Glutamatergic neuron (in vitro differentiated cells): ENCODE measurements at places on chromosomes 7 and 10. TPM values are rescaled to one million over a fixed set of nuclear protein-coding genes. Genes with fewer than 3 reads are reported as not detected.

The DNAJB12 gene
- total RNA-seq, result 23.0 TPM

The SNX13 gene
- total RNA-seq, result 29.9 TPM

DNA sequence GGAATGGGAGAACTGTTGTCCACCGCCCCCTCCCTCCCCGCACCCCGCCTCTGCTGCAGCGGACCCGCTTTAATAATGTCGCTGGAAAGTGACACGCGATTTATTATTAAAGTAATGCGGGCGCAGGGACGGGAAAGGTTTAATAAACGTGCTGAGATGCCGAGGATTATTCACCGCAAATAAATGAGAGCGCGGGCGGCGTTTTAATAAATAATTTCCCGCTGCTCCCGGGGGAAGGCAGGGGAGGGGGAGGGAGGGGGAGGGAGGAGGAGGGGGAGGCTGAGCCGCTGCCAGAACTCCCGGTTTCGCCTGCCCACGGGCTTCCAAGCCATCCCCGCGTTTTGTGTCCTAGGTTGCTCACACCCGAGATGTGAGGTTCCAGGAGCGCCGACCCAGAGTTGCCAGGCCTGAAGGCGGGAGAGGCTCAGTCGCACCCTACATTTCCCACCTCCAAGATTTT is 5.1 kb downstream of the KAZALD1 start:
- DNase-seq, result peak; percentile 29

DNA sequence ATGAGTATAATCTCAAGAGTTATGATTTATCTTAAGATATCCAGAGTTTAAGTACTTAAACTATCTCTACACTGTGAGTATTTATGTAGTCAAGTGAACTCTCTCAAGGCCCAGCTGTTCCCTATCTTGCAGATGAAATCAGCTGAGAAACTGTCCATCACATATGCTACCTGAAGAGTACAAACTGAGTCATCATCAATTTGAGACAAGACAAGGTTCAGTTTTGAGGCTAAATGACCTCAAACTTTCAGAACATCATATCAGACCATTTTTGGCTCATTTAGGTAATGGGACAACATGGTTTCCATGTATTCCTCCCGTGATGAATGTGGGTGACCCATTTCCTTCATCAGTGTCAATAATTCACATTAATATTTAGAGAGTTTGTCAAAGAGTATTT is 53.1 kb upstream of the AUTS2 start:
- no peak for DNase-seq

- DNase-seq, result no peak
Measured at GRCh38 chr7:107850643-107851042, 40.3 kb upstream of the DLD start.

DNA sequence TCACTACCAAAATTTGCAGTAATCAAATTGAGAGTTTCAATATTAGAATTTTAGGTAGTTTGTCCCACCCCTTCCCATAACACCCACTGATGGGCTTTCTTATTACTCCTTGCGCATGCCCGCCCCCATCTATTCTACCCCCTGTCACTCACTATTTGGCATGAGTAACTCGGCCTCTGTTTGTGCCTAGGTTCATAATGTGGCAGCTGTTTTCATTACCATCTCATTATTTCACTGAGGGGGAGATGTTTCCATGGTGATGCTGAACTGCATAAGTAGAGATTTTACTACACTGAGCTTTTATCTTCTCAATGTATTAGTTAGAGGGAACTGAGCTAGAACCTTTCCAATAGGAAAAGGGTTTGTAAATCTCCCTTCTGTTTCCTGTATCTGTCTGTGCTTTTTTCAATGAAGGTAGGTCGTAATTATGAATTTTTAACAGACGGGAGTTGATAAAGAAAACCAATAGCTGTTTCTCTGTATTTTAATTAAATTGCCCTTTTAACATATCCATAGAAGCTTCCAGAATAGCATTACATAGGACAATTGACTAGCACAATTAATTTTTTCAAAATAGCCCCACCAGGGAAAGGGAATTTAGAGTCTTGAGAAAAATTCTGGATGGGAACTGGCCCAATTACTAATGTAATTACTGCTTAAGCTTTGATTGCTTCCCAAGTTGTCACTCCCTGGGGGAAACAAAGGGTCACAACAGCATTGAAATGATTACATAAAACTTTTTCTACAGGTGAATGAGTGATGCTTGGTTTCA is 33.4 kb downstream of the PRPS1L1 start:
- no peak for DNase-seq

- no peak for DNase-seq
Measured at GRCh38 chr7:148581624-148582023, 8.9 kb upstream of the C7orf33 start.

DNA sequence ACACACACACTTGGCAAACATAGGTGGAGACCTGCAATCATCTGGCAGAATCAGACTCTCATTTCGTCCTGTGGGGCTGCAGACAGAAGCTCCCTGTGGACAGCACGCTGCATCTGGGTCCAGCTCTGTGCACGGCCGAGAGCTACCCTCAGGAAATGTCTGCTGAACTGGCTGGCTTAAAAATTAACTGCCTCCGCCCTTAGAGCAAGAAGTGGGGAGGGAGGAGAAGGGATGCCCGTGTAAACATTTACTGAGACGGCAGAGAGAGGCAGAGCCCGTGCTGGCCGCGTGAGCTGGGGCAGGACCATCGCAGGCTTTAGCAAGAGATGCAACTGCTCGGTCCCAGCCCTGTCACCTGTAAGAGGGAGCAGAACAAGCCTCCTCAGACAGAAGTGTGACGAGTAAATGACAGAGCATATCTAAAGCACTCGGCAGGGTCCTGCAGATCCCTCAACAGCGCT is 81.8 kb downstream of the TNS3 start:
- no peak for DNase-seq

- DNase-seq, result no peak
Measured at GRCh38 chr7:33705333-33705833, 200.0 kb upstream of the BMPER start.

DNA sequence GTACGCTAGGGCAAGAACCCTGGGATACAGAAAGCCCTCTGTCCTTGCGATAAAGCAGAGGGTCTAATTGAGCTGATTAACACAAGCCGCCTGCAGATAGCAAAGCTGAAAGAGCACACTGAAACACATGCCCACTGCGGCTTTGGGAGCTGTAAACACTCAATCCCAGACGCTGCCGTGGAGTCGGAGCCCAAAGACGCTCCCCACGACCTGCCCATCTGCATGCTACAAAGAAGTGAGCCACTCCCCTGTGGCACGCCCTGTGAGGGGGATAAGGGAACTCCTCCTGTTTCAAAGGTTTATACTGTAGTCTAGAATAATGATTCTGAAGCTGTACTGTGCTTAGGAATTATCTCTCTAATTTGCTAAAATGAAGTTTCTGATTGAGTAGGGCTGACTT is 985.6 kb upstream of the GHITM start:
- DNase-seq, result no peak

GRCh38 chr7:118080947-118081346 is 103.0 kb upstream of the LSM8 start:
- no peak for DNase-seq

DNA sequence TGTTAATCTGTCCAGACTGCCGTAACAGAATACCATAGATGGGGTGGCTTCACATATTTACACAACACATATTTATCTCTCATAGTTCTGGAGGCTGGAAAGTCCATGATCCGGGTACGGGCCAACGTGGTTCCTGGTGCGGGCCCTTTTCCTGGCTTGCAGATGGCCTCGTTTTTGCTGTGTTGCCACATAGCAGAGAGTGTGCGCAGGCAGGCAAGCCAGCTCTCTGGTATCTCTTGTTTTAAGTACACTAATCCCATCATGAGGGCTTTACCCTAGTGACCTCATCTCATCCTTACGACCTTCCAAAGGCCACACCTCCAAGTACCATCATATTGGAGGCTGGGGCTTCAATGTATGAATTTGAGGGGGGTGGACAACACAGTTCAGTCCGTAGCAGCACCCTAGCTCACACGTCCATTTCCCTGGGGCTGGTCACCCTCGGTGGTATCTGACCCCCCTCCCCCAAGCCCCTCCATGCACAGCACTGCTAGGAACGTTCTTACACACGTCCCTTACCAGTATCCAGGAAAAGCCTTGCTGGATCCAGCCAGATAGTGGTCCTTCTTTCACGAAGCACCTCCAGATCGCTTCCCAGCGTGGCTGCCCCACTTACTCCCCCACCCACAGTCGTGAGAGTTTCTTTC is 21.5 kb downstream of the CUX1 start:
- peak; percentile 29 for DNase-seq

DNA sequence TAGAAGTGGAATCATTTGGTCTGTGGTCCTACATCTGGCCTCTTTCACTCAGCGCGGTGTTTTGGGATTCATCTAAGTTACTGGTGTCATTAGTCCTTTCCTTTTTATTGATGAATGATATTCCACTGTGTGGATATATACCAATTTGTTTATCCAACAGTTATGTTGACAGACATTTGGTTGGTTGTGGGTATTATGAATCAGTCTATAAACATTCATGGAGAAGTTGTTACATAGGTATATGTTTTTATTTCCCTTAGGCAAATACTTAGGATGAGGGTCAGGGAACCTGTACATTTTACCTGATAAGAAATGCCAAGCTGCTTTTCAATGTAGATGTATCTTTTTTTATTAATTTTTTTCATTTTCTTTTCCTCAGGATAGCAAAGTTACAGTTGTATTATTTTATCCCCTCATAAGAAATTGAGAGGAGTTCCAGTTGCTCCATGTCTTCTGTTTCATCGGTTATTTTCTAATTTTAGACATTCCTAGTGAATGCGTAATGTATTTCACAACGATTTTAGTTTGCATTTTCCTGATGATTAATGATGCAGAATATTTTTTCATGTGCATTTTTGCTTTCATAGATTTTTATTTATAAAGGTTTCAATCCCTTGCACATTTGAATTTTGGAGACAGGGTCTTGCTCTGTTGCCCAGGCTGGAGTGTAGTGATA is 203.8 kb upstream of the SH2B2 start:
- no peak for DNase-seq

- no peak for DNase-seq
Measured at GRCh38 chr10:114837690-114838089, 16.1 kb downstream of the FHIP2A start.

GRCh38 chr10:122293961-122294380 is 22.9 kb downstream of the BTBD16 start:
- DNase-seq, result no peak

DNA sequence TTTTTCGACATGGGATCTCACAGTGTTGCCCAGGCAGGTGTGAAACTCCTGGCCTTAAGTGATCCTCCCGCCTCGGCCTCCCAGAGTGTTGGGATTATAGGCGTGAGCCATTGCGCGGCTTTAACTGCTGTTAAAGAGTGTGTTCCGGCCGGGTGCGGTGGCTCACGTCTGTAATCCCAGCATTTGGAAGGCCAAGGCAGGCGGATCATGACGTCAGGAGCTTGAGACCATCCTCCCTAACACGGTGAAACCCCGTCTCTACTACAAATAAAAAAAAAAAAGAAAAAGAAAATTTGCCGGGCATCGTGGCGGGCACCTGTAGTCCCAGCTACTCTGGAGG is 1.1 kb downstream of the RABGEF1 start:
- DNase-seq, result no peak

GRCh38 chr10:114678820-114679219 is 20.7 kb upstream of the ABLIM1 start:
- no peak for DNase-seq

GRCh38 chr7:128880791-128881457 is 18.3 kb downstream of the ATP6V1F start:
- DNase-seq, result peak; percentile 55

GRCh38 chr10:59839576-59839975 is 66.8 kb downstream of the CCDC6 start:
- DNase-seq, result no peak

GRCh38 chr7:77942431-77942830 is 143.9 kb downstream of the PHTF2 start:
- no peak for DNase-seq

DNA sequence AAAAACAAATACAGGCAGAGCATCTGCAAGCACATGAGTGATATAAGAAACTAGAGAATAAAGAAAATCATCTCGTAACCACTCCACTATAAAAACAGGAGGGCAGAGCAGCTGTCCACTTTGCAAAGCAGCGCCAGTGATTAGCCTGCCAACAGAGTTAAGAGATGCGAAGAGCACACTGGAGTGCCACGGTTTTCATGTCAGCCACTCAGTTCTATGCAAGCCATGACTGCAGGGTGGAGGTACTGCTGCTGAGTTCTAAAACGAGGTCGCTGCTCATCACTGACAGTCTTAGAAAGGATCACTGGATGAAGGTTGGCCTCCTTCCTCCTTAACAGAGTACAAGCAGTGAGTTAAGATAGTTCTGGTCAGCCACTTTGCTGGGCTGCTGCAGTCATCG is 58.5 kb downstream of the FGFR2 start:
- DNase-seq, result no peak

- DNase-seq, result no peak
Measured at GRCh38 chr10:31622978-31623377, 304.0 kb downstream of the ZEB1 start.

DNA sequence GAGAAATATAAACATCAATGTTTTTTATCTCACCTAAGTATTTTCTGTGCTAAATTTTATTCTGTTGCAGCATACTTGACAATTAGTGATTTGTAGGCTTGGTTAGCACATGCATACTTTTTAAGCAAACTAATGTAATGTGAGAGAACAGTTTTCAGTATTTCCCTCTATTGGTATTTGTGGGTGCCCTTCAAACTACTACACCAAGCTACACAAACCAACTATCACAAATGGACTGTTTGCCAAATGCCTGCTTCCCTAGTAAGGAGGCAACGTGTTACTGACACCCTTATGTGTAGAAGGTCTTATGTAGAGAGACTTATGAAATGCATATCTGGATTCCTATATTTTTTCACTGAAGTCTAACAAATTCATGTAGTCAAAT is 98.4 kb upstream of the FZD1 start:
- DNase-seq, result no peak
